CD4-positive, alpha-beta T cell treated with Interleukin-15 for 1 hour (primary cell): ENCODE measurements at places on chromosomes 2 and 18.

DNA sequence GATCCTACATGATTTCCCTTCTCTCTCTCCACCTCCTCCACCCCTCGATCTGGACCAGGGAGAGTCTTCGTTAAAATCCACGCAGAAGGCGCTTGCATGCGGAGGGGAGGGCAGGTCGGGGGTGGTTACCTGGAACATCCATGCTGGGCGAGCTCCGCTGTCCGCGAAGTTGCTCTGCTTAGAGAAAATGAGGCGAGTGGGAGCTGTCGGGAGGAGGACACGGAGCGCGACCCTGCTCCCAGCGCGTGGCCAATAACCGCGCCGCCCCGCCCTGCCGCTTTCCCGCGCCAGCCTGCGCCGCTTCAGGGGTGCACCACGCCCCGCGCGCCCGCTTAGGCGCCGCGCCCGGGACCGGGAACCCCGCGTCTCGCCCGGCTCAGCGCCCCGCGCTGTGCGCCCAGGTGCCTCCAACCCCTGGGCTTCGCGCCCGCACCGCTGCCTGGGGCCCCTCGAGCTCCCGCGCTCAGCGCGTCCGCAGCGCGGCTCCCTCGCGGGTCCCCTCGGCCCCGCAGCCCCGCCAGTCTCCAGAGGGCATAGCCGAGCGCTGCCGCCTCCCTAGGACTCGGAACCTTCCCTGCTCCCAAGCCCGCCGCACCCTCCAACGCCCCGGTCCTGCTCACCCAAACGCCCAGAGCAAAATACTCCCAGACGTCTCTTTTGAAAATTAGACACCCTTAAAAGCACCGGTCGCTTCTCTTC, 636 bp downstream of the CBLN2 start:
- DNase-seq, result no peak

DNA sequence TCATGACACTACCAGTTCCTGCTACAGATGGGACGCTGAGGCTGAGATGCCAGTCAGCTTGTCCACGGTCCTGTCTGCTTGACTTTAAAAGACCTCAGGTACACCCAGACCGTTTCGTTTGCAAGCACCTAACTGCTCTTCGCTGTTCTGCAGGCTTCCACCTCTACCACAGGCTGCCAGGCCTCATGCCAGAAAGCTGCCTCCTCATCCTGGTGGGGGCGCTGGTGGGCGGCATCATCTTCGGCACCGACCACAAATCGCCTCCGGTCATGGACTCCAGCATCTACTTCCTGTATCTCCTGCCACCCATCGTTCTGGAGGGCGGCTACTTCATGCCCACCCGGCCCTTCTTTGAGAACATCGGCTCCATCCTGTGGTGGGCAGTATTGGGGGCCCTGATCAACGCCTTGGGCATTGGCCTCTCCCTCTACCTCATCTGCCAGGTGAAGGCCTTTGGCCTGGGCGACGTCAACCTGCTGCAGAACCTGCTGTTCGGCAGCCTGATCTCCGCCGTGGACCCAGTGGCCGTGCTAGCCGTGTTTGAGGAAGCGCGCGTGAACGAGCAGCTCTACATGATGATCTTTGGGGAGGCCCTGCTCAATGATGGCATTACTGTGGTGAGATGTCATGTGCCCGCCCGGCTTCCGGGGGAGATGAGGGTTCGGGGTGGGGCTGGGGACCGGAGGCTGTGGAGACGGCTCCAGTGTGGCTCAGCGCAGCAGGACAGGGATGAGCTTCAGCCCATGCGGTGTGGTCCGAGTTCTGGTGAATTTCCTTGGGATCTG, 5.9 kb downstream of the SLC9A4 start:
- no peak for DNase-seq

- no peak for DNase-seq
Measured at GRCh38 chr18:59910967-59911366, 11.2 kb downstream of the PMAIP1 start.

DNA sequence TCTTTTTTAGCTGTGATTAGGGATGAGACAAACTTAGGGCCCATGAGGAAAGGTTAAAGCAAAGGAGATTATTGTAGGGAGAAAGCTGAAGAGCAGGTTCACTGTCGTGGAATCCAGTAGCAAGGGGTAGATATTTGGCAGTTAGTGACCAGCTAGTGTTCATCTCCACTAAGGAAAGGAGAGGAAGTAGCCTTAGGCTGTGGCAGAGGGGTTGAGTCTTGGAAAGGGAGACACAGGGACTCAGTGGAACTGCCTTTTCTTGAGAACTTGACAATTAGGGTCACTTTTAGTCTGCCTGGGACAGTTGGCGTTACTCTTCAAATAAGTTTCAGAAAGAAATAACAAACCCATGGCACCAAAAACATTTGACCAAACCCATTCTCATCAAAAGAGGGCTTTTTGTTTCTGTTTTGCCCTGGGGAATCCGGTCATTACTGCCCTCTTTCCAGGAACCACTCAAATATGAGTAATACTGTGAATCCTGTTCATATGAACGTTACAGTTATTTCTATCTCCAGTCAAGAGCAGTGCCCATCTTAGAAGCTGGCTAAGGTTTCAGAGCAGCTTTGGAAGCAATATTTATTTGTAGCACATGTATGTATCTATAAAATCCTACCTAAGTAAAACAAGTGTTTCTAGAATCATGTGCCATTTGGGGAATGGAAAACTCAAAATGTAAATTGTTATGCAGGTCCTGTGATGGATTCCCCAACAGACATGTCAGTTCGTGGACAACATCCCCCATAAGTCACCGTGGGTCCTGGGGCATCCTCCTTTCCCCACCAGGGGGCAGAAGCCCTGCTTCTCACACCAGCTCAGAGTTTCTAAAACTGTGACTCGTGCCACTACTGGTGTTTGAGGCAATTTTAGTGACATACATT, 77.3 kb upstream of the PHLPP1 start:
- peak; percentile 35 for DNase-seq

DNA sequence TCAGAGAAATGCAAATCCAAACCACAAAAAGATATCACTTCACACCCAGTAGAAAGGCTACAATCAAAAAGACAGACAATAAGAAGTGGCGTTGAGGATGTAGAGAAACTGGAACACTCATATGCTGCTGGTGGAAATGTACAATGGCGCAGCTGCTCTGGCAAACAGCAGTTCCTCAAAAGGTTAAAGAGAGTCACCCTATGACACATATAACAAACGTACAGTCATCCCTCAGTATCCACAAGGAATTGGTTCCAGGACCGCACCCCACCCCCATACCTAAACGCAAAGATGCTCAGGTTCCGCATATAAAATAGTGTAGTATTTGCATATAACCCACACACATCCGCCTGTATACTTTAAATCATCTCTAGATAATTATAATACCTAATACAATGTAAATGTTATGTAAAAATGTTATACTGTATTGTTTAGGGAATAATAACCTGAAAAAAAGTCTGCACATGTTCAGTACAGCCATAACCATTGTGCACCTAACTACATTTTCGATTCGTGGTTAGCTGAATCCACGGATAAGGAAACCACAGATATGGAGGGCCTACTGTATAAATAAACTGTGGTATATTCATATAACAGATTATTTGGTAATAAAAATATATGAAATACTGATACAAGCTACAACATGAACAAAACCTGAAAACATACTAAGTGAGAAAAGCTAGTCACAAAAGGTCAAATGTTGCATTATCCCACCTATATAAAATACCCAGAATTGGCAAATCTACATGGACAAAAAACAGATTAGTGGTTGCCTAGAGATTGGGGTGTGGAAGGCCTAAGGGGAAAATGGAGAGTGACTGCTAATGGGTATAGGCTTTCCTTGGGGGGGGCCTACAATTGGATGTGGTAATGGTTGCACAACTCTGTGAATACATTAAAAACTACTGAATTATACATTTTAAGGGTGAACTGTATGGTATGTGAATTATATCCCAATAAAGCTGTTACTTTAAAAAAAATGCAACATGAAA, 37.5 kb downstream of the UXS1 start:
- no peak for DNase-seq

GRCh38 chr2:54676656-54677055, 46.8 kb upstream of the EML6 start:
- DNase-seq, result no peak

DNA sequence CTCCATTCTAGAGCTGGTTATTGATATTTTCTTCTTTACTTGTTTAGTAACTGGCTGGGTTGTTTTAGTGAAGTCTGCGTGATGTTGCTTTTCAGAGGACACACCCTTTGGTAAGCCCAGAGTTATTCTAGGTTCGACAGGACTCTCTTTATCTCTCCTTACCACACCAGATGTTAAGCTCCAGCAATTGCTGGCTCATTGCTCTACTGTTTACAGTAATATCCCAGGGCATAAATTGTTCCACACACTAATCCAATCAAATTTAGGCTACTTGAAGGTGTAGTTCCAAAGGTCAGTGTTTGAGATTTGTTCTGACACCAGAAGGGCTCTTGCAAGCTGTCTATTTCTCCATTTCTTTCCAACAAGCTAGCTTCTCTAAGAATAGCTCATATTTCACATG, 506.6 kb downstream of the NR4A2 start:
- DNase-seq, result no peak

GRCh38 chr2:171652416-171652785, 34.9 kb upstream of the DYNC1I2 start:
- DNase-seq, result no peak

DNA sequence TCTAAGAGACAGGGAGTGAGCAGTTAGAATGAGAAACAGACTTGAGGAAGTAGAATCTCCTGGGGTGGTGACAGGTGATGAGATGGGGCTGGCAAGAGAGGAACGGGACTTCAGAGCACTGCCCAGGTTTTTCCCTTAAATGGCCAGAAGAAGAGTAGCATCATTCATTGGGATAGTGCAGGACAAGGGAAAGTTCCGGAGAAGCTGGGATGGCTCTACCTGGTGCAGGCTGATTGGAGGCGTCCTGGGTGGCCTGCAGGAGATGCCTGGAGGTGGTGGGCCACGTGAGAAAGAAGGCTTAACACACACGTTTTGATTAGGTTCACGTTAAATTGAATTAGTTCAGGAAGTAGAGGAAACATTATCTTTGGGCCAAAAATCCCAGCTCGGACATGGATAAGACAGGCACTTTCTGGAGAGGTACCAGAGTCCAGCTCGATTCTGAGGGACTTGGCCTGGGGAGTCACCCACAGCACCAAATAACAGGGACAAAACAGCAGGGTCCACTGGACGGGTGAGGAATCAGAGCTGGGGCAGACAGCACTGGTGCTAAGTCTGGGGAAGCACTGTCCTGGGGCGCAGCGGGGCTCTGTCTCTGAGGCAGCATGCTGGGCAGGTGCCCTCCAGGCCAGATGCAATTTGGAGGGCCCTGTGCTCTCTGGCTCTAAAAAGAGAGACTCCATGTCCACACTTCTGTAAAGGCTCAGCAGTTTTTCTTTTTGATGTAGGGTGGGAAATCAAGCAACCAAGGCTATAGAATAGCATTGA, 512.3 kb upstream of the RAB6C start:
- no peak for DNase-seq

GRCh38 chr2:206422493-206422892, 20.8 kb upstream of the ADAM23 start:
- DNase-seq, result no peak

DNA sequence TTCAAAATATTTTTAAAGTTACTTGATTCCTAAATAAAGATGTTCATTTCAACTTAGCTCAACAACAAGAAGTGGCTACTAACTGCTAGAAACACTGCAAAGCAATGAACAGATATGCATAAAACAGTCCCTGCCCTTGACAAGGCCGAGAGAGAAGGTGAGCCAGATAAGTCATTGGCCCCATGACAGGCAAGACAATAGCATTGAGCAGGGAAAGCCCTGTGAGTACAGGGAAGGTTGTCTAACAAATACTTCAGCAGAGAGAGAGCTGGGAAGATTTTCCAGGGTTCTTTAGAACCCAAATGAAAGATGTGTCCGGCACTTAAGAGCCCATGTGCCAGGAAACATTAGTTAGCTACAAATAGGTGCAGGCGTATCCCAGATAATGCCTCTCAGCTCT, 4.7 kb downstream of the LAMA1 start:
- DNase-seq, result no peak

GRCh38 chr2:185108588-185108987, 510.3 kb downstream of the ZNF804A start:
- no peak for DNase-seq

- peak; percentile 53 for DNase-seq
Measured at GRCh38 chr18:25351777-25352628, at the start of gene ZNF521. ZNF521 (minus strand) TSS chr18:25352166; CDS start chr18:25350946, 1,220 bp downstream.

- DNase-seq, result no peak
Measured at GRCh38 chr2:210481601-210482175, 5.1 kb upstream of the LANCL1 start.

DNA sequence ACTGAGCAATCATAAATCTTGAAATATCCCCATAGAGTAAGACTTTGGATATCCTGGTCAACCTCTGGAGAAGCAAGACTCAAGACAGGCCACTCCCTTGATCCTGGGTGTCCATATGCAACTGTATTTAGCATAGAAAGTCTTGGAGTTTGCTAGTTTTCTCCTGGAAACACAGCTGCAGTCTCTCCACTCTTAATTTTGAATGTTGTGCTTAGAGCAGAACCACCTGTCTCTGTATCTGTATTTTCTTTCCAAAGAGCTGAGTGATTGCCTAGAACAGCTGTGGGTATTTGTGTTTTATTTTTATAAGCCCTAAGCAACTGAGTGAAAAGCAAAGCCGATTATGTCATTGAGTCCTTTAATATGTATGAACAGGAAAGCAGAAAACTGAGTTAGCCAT, 64.1 kb upstream of the ADAM23 start:
- DNase-seq, result no peak

GRCh38 chr2:162230761-162231160, 12.5 kb downstream of the FAP start:
- DNase-seq, result no peak

DNA sequence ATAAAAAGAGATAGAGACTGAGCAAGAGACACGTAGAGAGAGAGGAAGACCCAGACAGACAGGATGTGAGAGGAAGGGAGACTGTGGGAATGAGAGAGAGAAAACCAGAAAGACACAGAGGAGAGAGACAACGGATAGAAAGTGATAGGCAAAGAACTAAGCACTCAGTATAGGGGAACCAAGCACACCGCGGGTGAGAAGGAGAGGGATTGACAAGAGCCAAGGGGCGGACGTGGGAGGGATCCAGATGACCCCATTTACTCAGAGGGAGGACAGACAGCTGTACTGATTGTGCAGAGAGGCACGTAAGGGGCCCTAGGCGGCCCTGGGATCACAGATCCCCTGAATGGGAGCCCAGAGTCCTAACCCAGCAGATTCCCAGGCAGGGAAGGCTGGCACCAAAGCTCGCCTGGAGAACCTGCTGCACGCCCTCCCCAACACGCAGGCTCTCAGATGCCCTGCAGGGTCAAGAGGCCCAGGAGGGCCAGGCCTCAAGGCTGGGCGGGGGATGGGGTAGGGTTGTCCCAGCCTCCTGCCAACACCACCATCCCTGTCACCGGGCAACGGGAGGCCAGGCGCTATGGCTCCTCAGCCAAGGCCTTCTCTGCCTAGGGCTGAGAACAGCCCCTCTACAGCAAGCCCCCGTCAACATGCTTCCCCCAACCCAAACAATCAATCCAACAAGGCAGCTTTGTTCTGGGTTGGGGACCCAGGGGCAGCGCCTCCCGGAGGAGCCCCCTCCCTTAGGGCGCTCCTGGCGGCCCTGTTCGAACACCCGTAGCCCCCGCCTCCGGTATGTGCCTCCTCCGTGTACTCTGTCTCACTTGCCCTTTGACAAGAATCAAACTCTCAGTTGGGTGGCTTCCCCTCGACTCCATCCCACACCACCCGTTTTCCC, 579 bp downstream of the LOXL3 start:
- DNase-seq, result no peak

GRCh38 chr18:6963452-6964097, 154.0 kb downstream of the LAMA1 start:
- no peak for DNase-seq
